ENCODE measurements at places on chromosomes 11 and 22.

GRCh38 chr22:21570398-21570797 is 2.9 kb downstream of the UBE2L3 start:
- no peak for DNase-seq

GRCh38 chr11:47317064-47317828 is 35.3 kb downstream of the MYBPC3 start:
- DNase-seq = no peak

DNA sequence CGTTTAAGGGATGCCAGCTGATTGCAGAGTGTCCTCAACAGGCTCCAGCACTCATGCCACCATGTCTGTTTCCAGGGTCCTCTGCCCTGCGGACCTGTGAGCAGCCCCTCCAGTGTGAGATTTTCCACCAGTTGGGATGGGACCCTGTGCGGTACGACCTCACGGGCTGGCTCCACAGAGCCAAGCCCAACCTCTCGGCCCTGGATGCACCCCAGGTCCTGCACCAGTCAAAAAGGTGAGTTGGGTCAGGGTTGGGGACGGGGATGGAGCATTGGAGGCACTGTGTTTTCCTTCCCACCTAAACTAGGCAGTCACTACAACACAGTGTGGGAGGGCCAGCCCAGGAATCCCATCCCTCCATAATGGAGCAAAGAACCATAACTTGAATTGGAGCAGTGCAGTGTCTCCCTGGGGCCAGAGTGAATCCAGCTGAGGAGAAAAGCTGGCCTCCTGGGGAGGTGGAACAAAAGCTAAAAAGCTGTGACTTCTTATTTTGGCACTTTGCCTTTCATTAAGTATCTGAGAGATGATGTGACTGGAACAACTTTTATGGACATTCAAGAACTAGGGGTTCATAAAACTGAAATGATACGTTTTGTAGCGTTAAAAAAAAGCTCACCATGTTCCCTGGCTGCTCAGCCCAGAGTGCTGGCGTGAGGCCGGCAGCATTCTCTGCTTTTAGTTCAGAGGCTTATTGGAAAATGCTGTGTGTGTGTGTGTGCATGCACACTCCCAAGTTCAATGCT is 101.8 kb downstream of the MYO18B start:
- DNase-seq = no peak

DNA sequence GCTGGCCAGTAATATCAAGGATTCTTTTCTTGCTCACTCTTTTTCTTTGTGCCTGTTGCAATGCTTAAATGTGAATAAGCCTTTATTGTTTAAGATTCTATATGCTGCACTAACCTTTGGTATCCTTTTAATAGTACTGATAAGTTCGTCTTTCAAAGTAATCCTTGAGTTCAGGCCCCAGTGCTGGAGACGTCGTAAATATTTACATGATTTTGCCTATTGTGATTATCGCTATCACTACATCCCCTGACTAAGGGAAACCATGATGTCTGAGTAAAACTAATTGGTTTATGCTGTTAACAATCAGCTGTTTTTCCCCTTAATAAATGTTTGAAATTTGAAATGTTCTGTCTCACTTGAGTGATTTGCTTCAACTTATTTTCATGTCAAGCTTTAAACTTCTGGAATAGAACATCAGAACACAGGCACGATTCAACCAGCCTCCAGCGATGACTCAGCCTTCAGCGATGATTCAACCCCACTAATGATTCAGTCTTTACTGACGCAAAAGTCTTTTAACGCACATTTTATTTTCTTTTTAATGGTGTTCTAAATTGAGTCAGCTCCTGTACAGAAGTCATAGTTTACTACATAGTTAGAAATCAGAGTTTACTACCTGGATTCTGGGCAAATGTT is 3.9 kb downstream of the HTATIP2 start:
- DNase-seq = no peak

DNA sequence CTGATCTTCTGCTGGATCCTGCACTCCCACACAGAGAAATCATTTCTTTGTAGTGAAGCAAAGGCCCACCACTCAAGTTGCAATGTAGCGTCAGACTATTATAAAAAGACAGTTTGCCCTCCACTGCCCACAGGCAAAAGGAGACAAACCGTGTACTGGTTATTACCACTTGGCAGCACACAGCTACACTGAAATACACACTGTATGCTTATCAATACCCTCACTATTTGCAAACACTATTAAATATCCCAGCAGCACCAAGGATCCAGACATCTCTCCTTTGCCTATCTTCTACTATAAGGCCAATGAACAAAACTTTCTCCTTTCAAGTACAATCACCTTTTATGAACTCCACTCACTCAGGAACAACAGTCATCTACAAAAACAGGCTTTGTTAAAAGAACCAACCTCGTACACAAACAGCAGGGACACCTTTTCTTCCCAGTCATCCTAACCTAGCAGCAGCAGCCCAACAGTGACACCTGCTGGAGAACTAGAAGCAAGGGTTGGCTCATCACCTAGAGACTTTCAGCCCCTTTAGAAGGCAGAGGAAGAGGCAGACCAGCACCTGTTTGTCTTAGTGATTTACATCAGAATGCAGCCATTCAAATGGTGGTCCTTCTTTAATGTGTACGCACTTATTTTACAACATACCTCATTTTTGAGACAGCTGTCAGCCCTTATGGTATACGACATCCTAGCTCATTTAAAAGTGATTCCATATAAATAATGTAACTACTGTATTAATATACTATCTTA is 56.1 kb downstream of the AMBRA1 start:
- peak; percentile 18 for DNase-seq

DNA sequence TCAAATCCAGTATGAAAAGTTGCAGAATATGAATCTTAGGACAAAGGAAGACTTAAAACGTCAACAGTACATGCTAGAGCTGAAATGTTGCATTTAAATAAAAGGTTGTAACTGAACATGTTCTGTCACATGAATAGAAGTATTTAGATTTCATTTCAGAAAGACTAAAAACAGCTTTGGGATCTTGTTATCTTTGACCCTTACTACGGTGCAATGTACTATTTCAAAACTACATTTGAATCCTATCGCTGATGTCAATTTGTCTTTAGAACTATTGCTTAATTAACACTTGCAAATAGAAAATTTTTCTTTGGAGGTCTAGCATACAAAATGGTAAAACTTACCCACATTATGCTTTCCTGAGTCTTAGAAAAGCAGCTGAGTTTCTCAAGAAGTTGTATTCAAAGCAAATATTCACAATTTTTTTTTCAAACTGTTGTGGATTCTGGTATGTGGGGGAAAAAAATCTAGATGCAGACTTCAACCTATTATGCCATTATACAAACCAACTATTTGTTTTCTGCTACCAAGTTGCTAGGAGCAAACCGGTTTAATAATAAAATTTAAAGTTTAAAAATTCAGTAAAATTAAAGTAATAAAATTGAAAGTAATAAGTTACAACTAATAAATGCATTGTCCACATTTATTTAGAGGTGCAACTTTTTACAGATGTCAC is 25.4 kb downstream of the CSTF3 start:
- DNase-seq = no peak

DNA sequence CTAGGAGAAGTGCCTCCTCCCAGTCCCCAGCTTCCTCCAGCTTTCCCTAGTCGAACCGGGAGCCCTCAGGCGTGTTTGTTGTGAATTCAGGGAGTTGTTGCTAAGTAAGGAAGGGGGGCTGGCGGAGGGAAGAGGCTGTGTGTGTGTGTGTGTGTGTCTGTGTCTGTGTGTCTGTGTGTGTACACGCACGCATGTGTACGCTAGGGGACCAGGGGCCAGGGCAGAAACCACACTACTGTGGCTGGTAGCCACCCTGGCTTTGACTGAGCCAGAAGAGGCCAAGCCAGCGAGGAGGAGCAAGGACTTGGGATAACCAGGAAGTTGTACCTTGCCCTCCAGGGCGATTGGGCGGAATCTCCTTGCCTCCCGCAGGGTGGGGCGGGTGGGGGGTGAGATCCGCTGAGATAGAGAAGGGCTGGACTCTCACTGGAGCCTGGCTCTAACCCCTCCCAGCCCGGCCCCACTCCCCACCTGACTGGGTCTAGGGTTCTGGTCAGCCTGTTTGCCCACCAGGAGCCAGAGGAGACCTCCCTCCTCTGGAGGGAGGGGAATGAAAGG is 7.5 kb downstream of the BCL9L start:
- DNase-seq = no peak

- DNase-seq = peak; percentile 40
Observed at GRCh38 chr11:63553759-63554158, 9.4 kb downstream of the PLAAT2 start.

DNA sequence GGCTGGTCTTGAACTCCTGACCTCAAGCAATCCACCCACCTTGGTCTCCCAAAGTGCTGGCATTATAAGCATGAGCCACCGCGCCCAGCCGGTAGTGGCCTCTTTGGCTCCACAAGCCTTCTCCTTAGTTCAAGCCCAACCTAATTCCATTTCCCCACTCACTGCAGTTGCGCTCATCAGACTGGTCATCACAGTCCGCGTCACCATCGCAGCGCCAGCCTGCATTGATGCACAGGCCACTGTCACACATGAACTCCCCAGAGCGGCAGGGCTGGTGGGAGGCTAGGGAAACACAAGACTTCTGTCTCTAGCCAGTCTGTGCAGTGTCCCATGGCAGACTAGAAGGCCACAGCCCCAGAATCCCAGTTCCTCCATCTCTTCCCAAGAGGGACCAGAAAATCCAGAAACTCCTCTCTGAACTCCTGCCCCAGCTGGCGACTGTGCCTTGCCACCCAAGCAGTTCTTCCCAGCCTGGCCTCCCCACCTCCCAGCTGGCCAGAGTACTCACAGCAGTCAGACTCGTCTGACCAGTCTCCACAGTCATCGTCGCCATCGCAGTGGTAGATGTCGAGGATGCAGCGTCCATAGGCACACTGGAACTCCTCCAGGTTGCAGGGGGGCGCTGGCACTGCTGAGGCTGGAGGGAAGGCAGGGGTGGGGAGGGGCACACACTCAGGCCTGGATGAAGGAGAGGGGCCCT is 19.8 kb downstream of the LRP4 start:
- no peak for DNase-seq

GRCh38 chr11:58639669-58640068 is 17.2 kb downstream of the CNTF start:
- no peak for DNase-seq

DNA sequence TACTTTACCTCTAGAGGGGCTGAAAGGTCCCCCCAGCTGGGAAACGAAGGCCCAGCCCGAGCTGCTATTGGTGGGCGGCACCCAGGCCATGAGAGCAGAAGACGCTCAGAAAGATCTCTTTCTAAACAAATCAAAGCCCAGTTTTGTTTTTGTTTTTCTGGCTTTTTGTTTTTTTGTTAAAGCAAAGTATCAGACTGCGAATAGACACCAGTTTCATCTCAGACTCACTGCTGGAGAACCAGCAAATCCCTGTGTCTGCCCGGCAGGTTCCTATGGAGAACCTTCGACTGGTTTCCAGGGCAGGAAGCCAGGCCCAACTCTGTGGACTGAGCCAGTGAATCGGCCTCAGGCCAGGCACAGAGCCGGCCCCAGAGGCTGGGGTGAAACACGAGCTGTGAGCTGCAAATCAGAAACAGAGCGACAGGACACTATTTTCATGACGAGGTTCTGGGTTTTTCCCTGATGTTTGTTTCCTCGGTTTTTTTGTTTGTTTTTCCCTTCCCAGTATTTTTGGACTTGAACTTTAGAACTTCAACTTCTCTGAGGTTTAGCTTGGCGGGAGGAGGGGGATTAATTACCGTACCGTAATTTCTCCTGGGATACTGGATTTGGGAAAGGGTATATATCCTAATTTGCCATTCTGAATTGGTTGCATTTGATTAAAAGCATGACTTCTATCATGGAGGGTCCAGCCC is 16.0 kb upstream of the B4GALNT4 start:
- no peak for DNase-seq

- DNase-seq = no peak
Observed at GRCh38 chr11:35986947-35987346, 43.1 kb downstream of the LDLRAD3 start.

GRCh38 chr22:46251816-46252380 is 1.8 kb upstream of the CDPF1 start:
- DNase-seq = no peak

DNA sequence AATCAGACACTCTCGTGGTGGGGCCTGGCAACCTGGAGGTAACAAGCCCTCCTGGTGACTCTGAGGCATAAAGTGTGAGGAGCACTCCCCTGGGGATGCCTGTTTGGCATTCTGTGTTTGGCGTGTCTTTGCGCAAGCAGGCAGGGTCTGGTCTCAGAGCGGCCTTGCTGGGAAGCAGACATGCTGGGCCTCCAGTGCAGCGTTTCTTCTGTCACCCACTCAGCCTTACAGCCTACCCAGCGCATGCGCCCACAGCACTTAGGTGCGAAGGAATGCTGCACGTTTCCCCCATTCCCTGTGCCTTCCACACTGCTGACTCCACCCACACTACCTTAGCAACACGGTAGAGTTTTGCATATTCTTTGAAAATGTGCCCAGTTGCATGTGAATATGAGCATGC is 7.4 kb upstream of the CXCR5 start:
- no peak for DNase-seq

DNA sequence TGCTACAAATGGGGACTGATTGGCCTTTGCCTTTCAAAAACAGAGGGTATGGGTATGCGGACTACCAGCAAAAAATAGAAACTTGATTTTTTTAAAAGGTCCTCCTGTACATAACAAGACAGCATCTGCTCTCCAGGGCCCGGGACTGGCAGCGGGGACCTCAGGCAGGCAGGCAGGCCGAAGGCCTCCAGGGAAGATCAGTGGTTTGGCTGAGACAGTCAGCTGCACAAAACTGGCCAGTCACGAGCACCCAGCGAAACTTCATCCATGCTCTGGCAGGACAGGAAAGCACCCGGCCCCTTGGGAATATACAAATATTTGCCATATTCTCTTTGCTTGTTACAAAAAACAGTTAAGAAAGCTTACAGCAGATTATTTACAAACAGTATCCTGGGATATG is 11.0 kb downstream of the RPL27A start:
- DNase-seq = no peak

DNA sequence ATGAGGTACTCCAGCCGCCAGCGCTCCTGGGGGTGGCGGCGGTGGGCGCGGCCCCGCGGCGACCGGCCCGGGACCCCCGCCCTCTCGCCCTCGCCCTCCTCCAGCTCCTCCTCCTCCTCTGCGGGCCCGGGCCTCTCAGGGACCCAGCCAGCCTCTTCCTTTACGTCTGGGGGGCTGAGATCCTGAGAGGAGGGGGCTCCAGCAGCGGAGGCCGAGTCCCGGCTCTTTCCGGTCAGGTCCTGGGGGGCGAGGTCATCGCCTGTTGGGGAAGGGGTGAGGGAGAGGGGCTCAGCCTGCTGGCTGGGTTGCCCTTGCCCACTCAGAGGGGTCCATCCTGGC is 4.3 kb downstream of the ZFTA start:
- DNase-seq = no peak

DNA sequence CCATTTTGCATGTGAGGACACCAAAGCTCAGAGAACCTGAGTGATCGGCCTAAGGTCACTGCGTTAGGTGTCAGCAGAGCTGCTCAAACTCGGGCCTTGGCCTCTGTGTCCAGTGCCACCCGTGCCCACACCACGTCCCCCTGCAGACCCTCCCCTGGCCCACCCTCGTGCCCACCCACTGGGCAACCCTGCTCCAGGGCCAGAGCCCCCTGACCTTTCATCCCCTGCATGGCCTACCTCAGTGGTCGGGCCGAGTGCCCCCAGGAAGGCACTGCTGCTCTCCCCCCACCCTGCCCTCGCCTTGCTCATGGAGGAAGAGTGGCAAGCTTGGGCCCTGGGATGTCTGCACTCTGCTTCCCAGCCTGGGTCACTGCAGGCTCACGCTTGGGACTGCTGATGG is 17.7 kb downstream of the B3GAT1 start:
- DNase-seq = no peak
